ENCODE measurements at places on chromosomes 7 and 10.

- peak; percentile 64 for DNase-seq
Observed at GRCh38 chr10:44198096-44198779, 186.7 kb downstream of the CXCL12 start.

DNA sequence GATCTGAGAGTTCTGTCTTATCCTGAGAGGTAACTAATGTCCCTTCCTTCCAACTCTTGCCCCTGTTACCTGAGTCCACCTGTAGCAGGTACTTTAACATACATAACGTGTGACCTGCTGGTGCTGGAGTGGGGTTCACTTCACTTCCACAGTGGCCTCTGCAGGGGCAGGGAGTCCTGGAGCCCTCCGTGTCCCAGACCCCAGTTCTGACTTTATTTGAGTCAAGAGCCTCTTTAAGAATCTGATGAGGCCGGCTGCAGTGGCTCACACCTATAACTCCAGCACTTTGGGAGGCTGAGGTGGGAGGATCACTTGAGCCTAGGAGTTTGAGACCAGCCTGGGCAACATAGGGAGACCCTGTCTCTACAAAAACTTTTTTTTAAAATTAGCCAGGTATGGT is 117.0 kb upstream of the RET start:
- no peak for DNase-seq

GRCh38 chr10:112756235-112756527 is 193.9 kb upstream of the TCF7L2 start:
- DNase-seq: no peak

- DNase-seq: no peak
Observed at GRCh38 chr7:8391353-8392062, 41.9 kb upstream of the NXPH1 start.

DNA sequence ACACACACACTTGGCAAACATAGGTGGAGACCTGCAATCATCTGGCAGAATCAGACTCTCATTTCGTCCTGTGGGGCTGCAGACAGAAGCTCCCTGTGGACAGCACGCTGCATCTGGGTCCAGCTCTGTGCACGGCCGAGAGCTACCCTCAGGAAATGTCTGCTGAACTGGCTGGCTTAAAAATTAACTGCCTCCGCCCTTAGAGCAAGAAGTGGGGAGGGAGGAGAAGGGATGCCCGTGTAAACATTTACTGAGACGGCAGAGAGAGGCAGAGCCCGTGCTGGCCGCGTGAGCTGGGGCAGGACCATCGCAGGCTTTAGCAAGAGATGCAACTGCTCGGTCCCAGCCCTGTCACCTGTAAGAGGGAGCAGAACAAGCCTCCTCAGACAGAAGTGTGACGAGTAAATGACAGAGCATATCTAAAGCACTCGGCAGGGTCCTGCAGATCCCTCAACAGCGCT is 81.8 kb downstream of the TNS3 start:
- no peak for DNase-seq

GRCh38 chr7:153193144-153193595 is 433.6 kb downstream of the ACTR3B start:
- DNase-seq: no peak

DNA sequence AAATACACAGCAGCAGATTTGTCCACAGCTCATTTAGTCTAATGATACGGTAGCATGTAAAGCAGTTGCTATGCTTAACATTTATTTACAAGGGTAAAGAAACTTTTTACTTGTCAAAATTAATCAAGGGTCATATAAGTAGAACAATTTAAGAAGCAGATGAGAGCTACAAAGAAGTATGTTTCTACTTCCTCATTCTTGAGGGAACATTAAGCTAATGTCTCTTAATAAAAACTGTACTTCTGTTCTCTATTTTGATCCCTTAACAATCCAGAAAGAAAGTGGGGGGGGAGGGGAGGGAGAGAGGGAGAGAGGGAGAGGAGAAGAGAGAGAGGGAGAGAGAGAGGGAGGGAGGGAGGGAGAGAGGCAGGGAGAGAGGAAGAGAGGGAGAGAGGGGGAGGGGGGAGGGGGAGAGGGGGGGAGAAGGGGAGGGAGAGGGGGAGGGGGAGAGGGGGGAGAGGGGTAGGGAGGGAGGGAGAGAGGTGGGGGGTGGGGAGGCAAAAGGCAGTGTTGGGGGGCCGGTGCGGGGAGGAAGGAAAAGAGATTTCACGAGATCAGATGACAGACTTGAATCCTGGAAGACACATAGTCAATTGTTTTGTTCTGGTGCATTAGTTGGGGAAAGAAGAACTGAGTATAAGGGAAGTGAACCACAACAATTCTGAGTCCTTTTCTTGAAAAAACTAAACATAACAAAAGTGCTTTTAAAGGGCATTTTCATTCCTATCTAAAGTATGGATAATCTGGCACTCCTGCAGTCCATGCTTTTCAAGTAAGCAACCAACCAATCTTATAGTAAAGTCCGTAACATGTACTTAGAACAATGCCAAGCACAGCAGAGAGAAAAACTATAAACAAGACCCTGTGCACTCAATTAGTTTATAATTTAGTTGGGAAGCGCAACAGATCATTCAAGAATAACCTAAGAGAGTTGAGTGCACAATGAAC is 128.0 kb downstream of the USP6NL start:
- no peak for DNase-seq

- no peak for DNase-seq
Observed at GRCh38 chr7:21326241-21326640, 101.6 kb upstream of the SP4 start.

GRCh38 chr7:23055582-23056178 is 41.8 kb upstream of the HYCC1 start:
- peak; percentile 40 for DNase-seq

DNA sequence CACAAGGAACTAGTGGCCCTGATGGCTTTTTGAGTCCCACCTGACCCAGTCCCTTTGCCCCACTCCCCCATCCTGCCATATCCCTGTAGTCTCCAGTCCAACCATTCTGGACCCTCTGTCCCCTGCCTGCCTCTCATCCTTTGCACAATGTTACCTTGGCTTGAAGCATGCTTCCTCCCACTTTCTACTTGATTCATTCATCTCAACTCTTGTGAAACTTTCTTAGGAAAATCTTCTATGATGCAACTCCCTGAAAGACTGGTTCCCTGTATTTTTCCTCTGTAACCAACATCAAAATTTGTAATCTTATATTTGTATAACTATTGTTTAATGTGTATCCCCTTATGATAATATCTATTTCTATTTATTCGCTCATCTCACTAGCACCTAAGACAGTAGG is 151.5 kb downstream of the LRRTM3 start:
- no peak for DNase-seq

GRCh38 chr10:16586358-16587138 is 64.9 kb upstream of the C1QL3 start:
- no peak for DNase-seq

- peak; percentile 84 for DNase-seq
Observed at GRCh38 chr7:141158561-141158960, 84.7 kb downstream of the TMEM178B start.

GRCh38 chr10:71657604-71658466 is 61.7 kb downstream of the C10orf105 start:
- DNase-seq: no peak

GRCh38 chr10:133442191-133442966 is 11.4 kb upstream of the SCART1 start:
- no peak for DNase-seq

DNA sequence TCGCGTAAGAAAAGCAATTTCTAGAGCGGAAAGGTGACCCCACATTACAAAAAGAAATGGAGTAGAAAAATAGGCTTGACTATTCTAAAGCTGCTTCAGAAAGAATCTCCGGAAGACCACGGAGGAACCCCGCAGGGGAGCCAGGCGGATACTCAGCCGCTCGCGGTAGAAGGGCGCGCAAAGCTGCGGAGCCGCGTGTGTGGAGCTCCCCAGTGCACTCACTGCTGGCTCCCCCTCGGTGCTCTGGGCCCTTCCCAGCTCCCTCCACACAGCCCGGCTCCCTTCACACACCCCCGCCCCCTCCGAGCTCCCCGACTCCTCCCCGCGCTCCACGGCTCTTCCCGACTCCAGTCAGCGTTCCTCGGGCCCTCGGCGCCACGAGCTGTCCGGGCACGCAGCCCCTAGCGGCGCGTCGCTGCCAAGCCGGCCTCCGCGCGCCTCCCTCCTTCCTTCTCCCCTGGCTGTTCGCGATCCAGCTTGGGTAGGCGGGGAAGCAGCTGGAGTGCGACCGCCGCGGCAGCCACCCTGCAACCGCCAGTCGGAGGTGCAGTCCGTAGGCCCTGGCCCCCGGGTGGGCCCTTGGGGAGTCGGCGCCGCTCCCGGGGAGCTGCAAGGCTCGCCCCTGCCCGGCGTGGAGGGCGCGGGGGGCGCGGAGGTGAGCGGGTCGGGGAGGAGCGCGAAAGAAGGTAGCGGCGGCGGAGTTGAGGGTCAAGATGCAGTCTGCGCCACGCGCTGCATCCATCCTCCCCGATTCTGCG is at the start of gene STEAP2:
STEAP2 (plus strand) TSS at position 350 of the 758 bp plus-strand sequence. CDS start 13,343 bp downstream, outside the sequence.
- DNase-seq: peak; percentile 89

- DNase-seq: no peak
Observed at GRCh38 chr10:109282510-109282909, 640.8 kb downstream of the XPNPEP1 start.

DNA sequence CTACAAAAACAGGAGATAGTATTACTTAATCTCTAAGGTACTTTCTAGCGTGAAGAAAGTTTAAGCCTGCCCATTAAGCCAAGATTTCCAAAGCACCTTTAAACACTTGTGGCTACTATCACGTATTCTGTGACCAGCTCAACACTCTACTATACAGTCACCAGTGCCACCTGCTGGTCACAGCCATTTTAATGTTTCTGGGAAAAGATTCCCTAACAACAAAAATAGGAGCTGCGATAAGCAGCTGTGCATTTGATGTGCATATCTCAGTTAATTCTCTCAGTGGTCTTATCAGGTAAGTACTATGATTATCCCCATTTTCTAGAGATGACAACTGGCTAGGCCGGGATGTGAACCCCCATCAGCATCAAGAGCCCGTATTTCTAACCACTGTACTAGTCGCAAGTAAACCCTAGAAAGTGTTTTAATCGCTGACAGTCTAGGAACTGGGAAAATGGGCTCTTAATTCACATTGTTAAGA is 860 bp downstream of the SEC31B start:
- peak; percentile 15 for DNase-seq

- no peak for DNase-seq
Observed at GRCh38 chr10:115861864-115862263, 411.1 kb downstream of the GFRA1 start.

GRCh38 chr10:71088054-71088453 is 124.3 kb upstream of the UNC5B start:
- no peak for DNase-seq

DNA sequence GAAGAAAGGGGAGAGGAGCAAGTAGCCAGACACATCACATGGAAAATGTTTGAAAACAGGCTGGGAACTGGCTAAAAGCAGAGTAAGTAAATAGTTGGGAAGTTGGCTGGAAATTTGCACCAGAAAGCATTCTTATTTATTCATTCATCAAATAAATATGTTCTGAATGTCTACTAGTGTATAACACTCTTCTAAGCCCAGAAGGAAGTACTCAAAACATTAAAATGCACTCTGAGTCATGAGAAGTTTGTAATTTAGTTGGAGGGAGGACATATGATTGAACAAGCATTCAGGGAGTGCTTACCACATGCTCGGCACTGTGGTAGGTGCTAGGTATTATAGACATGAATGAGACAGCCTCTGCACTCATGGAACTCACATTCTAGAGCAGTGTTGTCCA is 37.0 kb upstream of the CNNM1 start:
- DNase-seq: peak; percentile 24

GRCh38 chr7:572416-573268 is 53.0 kb upstream of the PDGFA start:
- DNase-seq: no peak

- DNase-seq: no peak
Observed at GRCh38 chr10:21467633-21468032, 57.8 kb downstream of the SKIDA1 start.

GRCh38 chr10:1102416-1102815 is 46.2 kb downstream of the WDR37 start:
- DNase-seq: no peak

GRCh38 chr10:62376071-62377025 is 2.2 kb downstream of the ZNF365 start:
- no peak for DNase-seq

DNA sequence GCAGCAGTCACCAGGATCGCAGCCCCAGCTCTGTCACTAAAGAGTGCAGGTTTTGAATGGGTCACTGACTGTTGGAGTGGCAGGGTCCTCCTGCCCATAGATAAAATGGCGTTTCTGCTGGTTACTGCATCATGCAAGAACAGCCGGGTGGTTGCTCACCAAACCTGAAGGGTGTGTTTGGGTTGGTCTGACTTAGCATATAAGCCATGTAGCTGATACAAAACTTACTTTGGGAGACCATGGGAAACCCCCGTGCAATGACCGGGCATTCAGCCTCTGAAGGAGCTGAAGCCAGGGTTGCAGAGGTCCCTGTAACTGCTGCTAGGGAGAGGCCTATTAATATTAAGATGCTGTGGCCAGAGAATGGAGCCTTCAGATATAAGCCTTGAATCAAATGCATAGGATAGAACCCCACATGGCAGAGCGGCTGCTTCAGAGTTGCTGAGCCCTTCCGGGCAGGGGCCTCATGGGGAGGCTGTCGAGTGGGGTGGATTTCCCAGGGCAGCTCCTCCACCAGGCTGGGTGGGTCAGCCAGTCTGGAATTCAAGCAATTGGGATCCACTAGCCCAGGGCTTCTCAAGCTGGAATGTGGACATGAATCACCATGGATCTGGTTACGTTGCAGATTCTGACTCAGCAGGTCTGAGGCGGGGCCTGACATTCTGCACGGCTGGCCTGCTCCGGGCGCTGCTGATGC is 70.9 kb upstream of the CTBP2 start:
- peak; percentile 84 for DNase-seq

- DNase-seq: no peak
Observed at GRCh38 chr10:77405771-77406241, 231.8 kb downstream of the KCNMA1 start.

GRCh38 chr10:99787782-99788445 is 5.5 kb downstream of the ABCC2 start:
- DNase-seq: no peak

GRCh38 chr7:114343949-114344708 is 70.5 kb upstream of the FOXP2 start:
- DNase-seq: no peak

GRCh38 chr10:2953495-2953894 is 113.9 kb upstream of the PFKP start:
- no peak for DNase-seq

DNA sequence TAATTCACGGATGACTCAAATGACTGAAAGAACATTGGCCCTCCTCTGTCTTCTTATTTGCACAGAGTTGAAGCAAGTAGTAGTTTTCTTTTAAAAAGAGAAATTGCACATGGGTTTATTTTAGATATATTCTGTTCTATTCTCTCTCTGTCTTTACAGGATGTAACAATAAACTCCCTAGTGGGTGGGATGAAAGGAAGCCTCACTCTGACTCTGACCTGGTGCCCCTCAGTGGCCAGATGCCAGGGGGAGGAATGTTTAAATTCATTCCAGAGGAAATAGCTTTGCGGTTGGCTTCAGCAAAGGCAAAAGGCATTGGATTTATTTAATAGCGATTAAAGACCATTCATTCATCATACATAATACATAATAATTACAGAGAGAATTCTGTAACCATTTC is 156.4 kb upstream of the MTPN start:
- DNase-seq: no peak

DNA sequence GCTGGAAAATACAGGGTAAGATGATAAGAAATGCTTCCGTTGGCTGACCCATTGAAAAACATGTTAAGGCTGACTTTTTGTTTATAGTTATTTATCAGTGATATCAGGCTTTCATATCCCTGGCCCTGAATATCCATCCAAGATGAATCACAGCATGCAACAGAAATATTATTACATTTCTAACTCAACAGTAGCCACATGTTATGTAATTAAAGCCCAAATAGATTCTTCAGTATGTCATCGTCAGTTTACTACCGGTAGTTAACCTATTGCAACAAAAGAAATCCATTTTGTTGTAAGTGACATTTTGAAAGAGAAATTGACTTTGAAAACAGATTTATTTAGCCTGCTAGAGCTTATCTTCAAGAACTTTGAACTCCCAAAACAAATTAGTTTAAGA is 354.1 kb upstream of the CELF2 start:
- no peak for DNase-seq

All from AG09319 (cell line).